ENCODE measurements at places on chromosomes 3 and 15.

DNA sequence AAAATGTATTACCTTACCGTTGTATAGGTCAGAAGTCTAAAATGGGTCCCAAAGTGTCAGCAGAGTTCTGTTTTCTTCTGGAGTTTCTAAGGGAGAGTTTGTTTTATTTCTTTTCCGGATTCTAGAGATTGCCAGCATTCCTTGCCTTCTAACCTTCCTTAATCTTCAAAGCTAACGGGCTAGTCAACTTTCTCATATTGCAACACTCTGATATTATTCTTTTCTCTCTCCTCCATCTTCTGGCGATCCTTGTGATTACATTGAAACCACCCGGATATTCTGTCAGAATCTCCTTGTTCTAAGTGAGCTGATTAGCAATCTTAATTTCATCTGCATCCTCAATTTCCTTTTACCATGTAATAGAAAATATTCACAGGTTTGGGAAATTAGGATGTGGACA, 36.2 kb upstream of the AADACL2 start:
- DNase-seq = no peak

GRCh38 chr3:171230865-171231264, 204.3 kb upstream of the SLC2A2 start:
- DNase-seq = no peak

- no peak for DNase-seq
Measured at GRCh38 chr3:46673151-46674030, 20.1 kb downstream of the ALS2CL start.

GRCh38 chr3:21752749-21753347, 1.8 kb upstream of the ZNF385D start:
- DNase-seq = peak; percentile 39

- no peak for DNase-seq
Measured at GRCh38 chr3:41521010-41521655, 321.8 kb downstream of the CTNNB1 start.

- DNase-seq = no peak
Measured at GRCh38 chr3:122755491-122755890, 38.1 kb downstream of the HSPBAP1 start.

DNA sequence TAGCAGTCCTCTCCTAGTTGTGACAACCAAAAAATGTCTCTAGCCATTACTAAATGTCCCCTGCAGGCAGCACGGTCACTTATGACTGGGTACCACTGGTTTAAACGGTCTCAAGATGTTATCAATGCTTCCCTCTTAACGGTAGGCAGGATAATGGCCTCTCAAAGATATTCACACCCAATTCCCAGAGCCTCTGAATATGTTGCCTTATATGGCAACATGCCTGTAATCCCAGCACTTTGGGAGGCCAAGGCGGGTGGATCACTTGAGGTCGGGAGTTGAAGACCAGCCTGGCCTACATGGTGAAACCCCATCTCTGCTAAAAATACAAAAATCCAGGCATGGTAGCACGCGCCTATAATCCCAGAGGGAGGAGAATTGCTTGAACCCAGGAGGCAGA, 9.4 kb downstream of the MME start:
- DNase-seq = no peak

GRCh38 chr3:118781232-118781631, 253.4 kb downstream of the IGSF11 start:
- no peak for DNase-seq

- peak; percentile 13 for DNase-seq
Measured at GRCh38 chr3:31423482-31423881, 109.2 kb upstream of the STT3B start.

GRCh38 chr3:154886437-154886836, 193.7 kb upstream of the MME start:
- DNase-seq = peak; percentile 100

DNA sequence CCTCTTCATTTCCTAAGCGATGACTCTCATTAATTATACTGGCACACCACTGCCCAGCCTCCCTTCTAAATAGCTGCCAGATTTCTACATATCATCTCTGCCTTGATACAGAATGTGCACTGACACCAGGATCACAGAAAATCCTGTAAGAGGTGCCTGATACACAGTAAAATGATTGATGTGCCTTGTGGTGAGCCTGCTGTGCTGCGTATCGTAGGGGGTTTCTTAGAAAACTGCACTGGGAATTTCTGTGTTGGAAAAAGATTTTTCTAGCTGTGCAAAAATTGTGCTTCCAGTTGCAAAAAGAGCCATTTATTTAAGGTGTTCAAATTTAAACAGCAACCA, 3.0 kb upstream of the PLCH1 start:
- DNase-seq = no peak

- no peak for DNase-seq
Measured at GRCh38 chr3:124648551-124648950, 81.7 kb upstream of the UMPS start.

DNA sequence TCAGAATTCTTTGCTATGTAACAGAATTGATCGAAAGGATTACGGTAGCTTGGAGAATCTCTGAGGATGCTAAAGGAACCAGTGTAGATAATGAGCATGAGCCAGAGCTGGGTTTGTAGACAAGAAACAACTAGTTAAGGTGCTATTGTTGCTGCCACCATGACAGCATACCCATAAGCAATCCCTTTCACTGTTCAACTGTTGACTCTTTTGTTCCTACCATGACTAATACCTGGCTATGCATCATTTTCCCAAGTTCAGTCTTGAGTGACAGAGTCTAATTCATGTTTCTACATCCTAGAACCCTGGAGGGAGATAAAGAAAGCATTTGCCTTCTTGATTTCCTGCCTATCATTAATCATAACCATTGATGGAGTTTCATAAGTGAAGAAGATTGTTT, 600.3 kb downstream of the OTOL1 start:
- no peak for DNase-seq

- DNase-seq = no peak
Measured at GRCh38 chr3:13341229-13341905, 78.8 kb downstream of the NUP210 start.

- no peak for DNase-seq
Measured at GRCh38 chr3:131596884-131597283, 94.1 kb upstream of the MRPL3 start.

DNA sequence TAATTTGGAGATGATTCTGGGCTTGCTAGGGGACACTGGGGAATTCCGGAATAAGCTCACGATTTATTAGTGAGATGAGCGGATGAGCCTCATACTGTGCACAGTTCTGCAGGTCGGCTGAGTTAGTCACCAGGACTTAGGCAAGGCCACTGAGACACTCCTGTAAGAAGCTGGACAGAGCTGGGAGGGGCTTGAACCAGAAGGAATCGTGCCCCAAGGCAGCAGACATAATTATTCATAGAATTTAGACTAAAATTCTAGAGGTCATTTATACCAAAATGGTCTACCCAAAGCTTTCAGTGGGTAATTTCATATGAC, 121.4 kb downstream of the VGLL4 start:
- no peak for DNase-seq

DNA sequence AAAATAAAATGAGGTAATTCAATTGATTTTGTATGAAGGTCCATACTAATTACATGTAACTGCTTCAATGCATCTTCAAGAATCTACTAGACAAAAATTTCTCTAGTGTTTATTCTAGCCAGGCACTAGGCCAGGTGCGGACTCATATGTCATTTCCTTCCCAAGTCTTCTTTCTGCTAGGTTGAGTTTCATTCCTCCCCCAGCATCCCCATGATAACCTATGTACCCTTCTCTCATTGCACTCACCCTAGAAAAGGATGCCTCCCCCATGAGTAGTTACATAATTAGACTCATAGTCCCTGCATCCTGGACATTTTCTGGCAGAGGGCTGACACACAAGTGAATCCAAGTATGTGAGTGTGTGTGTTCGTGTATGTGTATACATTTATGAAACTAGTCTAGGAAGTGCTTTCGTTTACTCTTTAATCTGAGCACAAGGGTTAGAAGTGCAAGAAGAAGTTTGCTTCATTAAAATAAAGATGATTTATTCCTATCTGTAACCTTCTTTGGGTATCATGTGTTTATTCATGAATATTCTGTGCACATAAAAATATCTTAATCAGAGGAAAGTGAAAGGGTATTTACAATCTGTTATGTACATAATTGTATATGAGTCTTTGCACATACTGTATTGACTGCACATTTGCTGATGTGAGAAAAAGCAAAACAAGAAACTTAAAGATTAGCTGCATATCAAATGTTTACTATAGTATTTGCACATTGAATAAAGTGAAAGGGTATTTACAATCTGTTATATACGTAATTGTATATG, 585.6 kb upstream of the ZNF717 start:
- DNase-seq = no peak

DNA sequence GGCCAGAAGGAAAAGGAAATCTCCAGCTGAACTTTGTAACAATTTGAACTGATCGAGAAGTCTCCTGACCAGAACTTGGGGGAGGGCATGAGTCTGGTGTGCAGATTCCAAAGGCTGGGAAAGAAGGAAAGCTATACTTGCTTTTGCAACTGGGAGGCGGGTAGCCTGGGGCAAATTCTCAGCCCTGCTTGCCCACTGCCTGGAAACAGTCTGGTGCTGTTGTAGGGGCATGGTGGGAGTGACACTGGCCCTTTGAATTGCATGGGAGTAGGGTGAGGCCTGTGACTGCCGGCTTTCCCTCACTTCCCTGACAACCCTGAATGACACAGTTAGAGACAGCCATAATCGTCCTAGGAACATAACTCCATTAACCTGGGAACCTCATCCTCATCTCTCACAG, 114.0 kb upstream of the POU1F1 start:
- no peak for DNase-seq

DNA sequence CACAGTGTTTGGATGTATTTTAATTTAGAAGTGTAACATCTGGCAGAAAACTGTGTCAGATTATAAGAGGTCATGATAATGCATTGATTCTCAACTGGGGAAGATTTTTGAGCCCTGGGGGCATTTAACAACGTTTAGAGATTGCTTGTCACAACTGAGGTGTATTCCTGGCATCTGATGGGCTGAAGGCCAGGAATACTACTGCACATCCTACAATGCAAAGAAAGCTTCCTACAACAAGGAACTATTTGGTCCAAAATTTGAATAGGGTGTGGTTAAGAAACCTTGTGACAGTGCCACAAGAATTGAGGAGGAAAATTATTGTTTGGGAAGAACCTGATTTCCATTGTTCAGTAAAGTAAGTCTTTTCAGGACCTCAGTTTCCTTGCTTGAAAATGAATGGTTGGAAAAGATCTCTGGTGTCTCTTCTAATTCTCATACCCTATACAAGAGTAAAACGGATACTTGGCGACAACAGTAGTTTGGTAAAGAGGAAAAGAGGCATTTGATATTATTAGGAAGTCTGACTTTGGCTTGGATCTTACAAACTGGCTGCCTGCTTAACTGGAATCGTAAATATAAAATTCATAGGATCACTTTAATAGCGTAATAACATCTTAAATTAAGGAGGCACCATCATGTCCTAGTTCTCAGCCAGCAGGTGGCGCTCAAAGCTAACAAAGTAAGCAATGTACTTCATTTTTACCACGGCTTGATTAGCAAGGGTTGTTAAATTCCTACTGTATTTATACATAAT, 4.3 kb downstream of the DAZL start:
- DNase-seq = peak; percentile 15

GRCh38 chr15:34025252-34025651, 13.8 kb downstream of the AVEN start:
- no peak for DNase-seq

GRCh38 chr3:170734735-170735065, 135.3 kb downstream of the RPL22L1 start:
- DNase-seq = no peak

- no peak for DNase-seq
Measured at GRCh38 chr3:43296565-43296964, 10.2 kb downstream of the SNRK start.

- DNase-seq = no peak
Measured at GRCh38 chr3:57298041-57298440, 5.6 kb upstream of the ASB14 start.

- no peak for DNase-seq
Measured at GRCh38 chr15:41921639-41922038, 27.8 kb upstream of the SPTBN5 start.

DNA sequence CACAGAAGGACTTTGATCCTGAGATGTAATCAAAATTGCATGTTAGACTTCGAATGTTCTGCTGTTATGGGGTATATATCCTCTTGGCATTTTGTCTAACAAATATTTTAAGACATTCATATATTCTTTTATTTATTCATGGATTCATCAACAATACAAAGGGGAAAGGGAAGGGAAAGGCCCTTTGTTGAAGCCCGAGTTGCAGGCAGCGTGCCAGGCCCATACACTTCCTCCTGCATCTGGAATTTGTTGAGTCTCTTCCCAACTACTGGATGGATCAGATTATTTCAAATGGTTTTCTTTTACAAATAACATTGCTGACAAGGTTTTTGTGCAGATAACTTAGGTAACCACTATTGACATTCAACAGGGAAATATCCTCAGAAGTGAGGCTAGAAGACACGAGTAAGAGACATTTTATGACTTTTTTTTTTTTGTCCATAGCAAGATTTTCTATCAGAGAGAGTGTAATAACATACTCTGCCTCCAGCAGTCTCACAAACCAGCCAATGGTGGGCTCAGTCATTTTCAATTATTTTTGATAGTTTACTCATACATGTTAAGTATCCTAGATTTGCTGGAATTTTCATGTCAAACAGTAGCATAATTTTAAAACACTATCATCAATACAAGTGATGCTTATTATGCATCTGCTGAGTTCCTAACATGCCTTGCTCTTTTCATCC, 94.3 kb downstream of the RPL39L start:
- DNase-seq = no peak

- DNase-seq = no peak
Measured at GRCh38 chr15:77858792-77859490, 218.6 kb downstream of the TBC1D2B start.

DNA sequence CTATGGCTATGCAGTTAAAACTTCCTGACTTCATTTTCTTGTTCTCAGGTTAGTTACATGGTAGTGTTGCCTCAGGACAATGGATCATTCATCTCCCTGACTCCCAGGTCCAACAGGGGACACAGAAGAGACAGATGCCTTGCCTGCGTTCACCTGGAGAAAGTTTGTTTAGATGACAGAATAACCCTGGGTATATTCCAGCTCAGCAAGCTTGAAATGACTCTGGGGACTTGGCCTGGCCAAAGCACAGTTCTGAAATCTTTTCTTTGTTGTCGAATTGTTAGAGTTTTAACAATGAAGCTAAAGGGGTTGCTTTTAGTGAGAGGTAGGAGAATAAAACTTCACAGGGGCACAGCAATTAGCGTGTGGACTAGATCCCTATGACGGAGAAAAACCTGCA, 206.1 kb downstream of the PDZRN3 start:
- no peak for DNase-seq
